ENCODE measurements at places on chromosomes 6 and 20.

DNA sequence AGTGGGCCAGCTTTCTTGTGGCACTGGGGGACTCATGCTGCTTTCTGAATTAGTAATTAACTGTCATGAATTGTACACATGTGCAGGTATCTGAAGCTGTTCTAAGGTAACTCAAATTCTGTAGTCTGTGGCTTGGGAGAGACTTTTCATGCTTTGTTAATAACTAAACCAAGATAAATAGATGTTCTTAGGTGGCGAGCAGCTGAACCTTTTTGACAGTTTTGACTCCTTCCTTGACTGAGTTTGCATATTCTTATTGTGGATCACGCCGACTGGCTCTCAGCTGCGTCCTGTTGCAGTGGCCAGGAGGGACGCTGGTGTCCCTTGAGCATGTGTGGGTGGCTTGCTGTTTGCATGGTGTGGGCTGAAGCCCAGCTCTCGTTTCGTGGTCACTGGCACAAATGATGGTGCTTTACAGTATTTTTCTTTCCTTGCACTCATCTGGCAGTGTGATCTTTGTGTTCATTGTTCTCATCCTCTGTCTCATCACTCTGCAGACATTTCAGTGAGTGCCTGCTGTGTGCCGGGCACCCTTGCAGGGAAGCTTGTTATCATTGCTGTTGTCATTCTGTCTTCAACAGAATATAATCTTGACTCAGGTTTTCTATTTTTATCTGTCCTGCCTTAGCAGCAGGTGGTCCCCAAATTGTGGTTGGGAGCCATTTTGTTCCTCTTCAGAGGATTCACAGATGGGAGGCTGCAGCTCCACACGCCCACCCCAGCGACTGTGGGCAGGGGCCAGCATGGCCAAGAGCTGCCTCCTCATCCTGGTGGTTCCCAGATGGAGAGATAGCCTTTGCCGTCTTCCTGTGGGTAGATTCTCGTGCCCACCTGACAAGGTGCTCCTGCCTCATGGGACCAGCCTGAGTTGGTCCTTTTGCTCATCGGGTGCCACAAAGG, 39.6 kb downstream of the DUSP22 start:
- no peak for DNase-seq

- DNase-seq, result no peak
Observed at GRCh38 chr6:19444041-19444440, 393.1 kb upstream of the ID4 start.

DNA sequence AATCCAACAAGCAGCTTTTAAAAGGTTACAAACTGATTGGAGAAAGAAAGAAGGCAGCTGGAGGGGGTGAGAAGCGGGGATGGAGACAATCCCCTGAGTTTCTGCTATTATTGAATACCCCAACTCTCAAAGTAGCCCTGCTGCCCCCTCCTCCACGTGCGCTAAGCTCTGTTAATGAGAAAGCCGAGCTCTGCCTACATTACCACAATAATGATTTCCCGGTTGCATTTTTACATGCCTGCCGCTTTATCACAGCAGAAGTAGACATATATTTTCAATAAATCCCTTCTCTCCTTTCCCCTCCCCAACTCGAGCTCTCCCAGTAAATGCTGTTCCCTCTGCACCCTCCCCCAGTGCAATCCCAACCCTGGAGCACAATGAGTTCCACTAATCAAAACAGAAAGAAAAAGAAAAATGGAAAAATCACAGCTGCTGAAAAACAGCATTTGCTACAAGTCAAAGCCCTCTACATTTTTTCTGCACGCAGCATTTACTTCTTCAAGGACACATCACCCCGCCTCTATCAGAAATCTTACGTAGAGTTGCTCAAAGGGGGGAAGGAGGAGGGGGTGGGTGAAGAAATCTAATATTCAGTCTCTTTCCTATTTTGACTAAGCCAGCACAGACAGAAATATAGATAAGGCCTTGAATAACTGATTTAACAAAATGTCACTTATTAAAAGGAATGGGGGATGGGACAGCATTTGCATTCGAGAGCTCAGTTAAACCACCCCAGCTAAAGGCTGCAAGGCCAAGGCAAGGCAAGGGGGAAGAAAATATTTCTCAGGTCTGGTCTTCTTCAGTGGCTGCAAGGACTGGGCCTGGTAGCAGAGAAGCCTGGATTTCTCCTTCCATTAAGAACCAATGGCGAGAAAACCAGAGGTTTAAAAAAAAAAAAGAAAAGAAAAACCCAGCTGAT, 10.7 kb downstream of the TRERF1 start:
- DNase-seq, result no peak

GRCh38 chr20:2283706-2284423, 11.9 kb upstream of the TGM3 start:
- DNase-seq, result no peak

GRCh38 chr20:56360908-56361205, 2.1 kb downstream of the FAM210B start:
- DNase-seq, result no peak

- no peak for DNase-seq
Observed at GRCh38 chr20:8940326-8940725, 128.6 kb upstream of the PLCB4 start.

DNA sequence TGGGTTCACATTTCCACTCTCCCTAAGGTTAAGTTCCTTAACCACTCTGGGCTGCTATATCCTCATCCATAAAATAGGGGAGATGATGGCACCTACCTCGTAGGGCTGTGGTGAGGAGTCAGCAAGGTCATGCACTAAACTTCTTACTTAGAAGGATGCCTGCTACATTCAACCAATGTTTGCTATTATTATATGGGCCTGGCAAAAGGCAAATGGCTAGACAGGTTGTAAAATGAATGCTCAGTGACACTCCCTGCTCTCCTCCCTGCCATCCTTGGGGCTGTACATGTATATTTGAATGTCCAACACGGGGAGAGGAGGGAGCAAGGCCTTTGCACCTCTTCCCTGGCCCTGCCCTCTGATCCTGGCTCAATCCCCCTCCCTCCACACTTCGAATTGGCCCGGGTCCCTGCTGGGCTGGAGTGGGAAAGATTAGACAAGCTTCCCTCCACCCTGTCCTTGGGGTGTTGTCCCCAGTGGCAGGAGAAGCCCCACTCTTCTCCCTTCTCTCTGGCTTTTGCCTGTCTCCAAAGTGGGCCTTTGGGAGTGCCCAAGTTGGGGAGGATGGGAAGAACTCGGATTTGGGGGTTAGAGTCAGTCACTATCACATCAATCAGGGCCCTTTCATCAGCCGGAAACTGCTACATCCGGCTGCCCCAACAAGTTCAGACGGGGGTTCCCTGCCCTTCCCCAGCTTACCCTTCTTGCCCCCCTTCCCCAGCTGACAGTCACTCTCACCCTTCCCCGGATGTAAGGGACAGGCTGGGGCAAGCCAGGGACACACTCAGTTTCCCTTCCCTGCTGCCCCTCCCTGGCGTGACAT, 36.3 kb upstream of the VEGFA start:
- no peak for DNase-seq

GRCh38 chr20:46283426-46284039, 24.8 kb downstream of the CDH22 start:
- no peak for DNase-seq

DNA sequence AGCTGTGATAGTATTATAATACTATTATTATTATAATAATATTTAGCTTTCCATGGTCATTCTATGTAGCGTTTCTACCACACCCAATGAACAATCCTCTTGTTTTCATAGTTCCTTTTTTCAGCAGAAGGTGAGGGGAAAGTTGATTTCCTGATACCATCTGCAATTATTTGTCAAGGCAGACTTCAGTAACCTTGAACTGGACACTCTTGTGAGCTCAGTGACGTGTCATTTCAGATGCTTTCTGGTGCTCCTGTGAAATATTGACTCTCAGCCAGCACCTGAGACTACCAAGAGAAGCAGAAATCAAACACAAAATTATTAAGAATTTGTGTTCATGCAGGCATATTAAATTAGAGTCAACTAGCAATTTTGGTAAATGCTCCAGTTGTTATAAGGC, 46.0 kb upstream of the PROKR2 start:
- DNase-seq, result no peak

GRCh38 chr6:143457563-143458359, 7.2 kb downstream of the PEX3 start:
- no peak for DNase-seq

DNA sequence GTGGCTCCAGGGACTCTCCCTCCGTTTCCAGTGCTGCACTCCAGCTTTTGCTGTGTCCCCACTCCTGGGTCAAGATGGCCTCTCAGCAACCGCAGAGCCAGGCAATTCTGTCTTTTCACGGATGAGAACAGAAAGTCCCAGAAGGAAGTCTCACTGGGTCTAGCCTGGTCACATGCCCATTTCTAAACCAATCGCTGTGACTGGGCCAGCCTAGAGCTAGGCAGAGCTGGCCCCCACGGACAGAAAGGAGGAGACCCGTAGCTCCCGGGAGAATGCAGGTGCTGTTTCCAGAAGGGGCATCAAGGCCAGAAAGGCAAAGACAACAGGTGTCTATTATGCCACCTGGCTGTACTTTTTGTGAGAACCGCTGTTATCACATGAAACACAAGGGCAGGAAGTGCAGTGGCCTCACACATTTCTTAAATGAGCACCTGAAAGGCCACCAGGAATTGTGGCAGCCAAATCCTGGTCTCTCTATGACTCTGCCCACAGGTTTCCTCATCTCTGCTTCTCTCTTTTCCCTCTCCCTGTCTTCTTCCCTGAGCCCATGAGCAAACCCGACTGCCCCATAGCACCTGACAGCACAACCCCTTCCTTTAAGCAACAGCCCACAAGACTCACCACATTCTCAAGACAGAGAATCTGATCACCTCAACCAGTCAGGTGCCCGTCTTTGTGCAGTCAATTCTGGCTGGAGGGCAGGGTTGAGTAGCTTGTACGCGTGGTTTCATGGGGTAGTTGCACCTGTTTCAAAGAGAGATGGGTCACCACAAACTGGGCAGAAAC, 37.1 kb upstream of the B4GALT5 start:
- no peak for DNase-seq

DNA sequence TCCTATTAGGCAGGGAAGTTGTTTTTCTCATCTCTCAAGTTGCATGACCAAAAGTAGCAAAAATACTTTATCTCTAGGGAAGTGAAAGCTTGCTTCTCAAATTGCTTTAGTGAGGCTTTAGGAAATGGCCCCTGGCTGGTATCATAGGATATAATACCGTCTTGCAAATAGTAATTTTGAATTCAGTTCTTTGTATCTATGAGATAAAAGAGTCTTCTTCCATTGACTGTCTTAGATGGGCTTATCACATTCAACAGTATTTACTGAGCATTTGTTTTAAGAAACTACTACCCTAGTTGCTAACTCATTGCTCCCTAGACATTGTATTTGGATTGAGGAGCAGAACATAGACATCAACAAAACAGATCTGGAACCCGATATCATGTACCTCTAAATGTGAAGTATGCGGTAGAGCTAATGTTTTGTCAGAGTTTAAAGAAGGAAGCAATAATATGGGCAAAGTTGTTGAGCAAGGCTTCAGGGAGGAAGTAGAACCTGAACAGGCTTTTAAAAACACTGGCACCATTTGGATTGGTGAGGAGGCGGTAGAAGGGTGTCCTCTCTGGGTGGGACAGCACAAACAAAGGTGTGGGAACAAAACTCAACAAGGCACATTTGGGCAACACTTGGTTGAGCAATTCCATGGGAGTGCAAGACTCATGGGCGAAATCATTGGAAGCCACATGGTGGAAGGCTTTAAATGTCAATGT, 101.5 kb downstream of the SGK1 start:
- no peak for DNase-seq

DNA sequence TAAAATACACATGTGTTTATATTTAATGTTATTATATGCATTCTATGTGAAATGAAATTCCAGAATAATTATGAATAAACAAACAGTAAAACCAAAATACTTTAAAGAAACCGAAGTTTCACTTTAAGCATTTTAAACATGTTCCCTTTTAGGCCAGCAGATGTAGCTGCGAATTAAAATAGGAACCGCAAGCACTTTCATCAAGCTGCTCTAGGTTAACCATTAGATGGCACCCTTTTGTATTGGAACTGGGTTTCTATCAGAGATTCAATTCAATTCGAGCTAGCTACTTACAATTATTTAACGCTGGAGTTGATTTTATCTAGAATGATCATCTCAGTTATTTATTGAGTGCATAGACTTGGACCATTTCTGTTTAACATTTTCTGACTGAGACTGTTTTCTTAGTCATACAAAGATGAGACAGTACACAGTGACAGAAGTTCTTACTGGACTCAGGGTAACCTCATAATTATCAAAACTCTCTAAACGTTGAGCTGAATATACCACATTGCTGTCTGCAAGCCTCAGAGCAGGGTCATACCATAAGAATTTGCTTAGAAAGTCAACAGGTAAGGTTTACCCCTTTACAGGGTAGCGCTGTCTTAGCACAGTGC, 8.5 kb downstream of the TMEM242 start:
- DNase-seq, result no peak

DNA sequence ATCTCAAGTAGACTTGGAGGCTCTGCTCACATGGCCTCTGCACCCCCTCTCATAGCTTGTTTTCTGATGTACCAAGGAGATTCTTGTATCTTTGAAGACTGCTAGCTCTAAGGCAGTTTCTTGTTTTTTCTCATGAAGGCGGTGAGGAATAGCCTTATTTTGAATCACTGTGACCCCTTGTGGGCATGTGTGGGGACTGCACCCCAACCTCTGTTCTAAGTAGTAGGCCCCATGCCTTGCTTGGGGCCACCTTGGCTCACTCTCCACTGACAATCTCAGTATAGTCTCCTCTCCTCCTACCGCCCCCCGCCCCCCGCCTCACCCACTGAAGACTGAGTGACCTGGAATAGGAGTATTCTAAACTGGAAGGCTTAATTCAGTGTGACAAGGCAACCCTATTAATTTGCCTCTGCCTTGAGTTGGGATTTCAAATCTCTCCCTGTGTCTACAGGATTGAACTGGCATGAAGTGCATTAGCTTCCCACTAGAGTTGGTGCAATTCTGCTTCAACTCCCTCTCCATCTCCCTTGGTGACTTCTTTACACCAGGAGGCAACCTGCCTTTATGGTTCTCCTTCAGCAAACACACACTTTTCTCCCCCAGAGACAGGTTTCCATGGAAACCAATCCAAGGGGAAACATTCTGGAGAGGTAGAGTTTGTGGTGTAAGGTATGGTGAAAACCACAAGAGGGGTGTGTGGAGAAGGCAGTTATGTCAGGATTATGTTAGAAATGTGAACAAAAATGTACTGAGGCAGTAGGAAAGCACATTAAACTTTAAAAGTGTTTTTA, 75.4 kb upstream of the ECI2 start:
- DNase-seq, result no peak

DNA sequence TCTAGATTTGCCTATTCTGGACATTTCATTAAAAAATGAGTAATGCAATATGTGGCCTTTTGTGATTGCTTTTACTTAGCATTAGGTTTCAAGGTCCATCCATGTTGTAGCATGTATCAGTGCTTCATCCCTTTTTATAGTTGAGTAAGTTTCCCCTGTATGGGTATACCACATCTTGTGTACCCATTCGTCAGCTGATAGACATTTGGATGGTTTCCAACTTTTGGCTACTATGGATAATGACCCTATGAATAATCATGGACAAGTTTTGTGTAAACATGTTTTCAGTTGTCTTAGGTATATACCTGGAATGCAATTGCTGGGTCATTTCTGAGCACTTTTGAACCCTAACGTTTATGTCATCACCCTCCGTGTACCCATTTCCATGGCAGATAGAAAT, 15.4 kb downstream of the METTL24 start:
- DNase-seq, result no peak
